ENCODE measurements at places on chromosomes 16 and 17.

DNA sequence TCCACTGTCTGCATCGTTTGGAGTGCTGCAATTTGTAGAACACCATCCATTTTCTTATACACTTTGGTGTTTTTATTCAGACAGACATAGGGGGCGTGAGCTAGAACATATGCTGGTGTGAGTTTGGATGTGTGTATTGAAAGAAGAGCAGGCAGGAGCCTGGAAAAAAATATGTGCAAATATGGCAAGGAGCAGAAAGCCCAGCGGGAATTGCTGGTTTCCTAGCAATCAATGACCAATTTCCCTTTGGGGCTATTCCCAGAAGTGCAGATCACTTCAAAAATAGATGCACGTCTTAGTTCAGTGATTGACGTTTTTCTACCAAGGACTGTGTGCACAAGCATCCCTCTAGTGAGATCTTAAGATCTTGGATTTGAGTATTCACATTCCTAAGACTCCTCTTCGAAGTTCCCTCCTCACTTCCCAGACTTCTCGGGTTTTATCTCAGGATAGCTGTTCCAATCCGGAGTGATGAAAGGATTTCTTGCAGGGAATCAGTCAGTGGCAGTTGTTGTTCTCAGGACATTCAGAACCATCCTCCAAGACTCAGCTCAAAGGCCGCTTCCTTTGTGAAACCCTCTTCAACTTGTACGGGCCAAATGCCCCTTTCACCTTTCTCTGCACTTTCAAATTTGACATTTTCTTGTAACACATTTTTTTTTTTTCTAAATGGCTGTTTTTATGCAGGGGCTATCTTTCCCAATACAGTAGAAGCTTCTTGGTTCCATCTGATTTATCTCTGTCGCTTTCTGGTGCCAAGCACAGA is 268.7 kb upstream of the ASIC2 start:
- no peak for DNase-seq

- DNase-seq: no peak
Observed at GRCh38 chr17:78127239-78127887, 1.2 kb downstream of the TMC6 start.

DNA sequence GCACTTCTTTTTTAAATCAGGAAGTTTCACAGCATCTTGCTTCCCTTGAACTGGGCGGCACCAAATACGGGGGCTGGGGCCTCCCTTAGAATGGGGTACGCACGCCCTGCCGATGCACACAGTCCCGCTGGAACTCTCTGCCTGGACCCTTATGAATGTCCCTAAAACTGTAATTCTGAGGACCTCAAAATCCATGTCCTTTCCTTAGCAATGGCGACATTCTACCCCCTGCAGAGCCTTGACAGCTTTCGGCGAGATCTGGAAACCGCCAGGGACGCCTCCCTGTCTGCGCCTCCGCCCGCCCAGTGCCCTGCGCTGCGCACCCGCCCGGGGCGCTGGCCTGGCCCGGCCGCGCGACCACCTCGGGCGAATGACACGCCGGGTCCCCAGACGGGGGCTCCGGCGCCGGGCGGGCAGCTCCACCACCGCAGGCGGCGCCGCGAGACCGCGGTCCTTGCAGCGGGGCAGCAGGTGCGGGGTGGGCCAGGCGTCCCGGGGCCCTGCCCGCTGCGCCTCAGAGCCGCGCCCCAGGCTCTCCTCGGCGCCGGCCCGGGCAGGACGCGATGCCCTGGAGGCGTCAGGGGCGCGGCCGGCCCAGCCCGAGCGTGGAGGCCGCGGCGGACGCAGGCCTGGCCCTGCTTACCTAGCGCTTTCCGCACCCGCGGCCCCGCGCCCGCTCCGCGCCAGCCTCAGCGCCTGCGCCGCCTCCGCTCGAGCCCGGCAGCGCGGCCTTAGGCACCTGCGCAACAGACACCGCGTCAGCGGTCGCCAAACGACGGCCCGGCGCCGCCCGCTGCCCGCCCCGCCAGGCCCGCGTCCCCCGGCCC is 548 bp downstream of the HAGH start:
- no peak for DNase-seq

- no peak for DNase-seq
Observed at GRCh38 chr17:59853168-59853918, 39.4 kb downstream of the TUBD1 start.

- no peak for DNase-seq
Observed at GRCh38 chr17:13462673-13463124, 139.0 kb downstream of the HS3ST3A1 start.

DNA sequence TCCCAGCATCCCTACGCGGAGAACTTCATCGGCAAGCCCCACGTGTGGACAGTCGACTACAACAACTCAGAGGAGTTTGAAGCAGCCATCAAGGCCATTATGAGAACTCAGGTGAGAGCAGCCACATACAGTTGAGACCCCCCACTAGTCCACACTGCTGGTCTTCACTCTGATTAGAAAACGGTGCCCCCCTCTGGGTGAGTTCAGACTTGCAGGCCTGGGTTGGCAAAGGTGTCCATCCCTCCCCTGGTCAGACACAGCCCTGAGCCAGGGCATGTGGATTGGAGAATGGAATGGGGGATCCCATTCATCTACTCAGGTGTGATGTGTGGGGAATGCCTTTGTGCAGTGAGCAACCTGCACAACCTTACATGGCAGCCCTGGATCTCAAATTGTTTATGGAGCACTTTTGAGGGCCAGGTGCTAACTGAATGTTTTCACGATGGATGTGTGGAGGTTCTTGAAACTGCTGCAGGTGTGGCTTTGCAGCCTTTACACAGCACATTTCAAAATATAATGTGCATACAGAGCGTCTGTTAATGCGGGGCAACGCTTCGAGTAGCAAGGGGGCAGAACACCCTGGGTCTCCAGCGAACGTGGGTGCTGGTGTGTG is 72.6 kb downstream of the MGAT5B start:
- DNase-seq: no peak

DNA sequence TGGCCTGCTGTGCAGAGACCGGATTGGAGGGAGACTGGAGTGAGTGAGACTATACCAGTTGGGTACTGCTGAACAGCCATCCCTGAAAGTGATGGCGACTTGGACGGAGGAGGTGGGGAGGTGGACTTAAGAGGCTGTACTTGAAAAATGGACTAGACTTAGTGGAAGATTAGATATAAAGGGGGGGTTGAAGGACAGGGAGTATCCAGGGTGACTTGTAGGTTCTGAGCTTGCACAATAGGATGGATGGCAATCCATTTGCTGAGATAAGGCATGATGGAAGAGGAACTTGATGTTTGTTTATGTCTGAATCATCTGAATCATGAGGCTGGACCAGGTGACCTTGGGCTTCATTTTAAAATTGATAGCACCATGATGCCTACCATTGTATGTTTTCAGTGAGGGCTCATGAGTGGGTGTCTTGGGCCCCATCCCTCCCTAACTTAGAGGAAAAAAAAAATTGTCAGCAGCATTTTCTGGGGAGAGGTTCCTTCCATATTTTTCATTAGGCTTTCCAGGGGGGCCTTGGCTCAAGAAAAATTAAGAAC is 41.2 kb downstream of the PRKCA start:
- no peak for DNase-seq

DNA sequence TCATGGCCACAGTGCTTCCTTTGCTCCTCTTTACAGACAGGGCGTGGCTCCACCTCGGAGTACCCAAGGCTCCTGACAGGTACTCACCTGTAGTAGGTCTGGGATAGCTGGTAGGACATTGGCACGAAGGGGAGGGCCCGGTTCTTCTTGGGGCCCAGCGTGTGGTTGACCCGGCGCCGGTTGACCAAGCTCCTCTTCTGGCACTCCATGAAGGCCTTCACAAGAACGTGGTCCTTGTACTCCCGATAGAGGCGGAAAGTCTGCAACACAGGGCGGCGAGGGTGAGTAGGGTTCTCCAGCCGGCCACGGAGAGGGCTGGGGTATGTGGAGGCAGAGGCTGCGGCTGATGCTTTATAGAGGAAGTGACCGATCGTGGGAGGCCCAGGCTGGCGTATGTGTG is 69.7 kb downstream of the IL21R start:
- DNase-seq: no peak

DNA sequence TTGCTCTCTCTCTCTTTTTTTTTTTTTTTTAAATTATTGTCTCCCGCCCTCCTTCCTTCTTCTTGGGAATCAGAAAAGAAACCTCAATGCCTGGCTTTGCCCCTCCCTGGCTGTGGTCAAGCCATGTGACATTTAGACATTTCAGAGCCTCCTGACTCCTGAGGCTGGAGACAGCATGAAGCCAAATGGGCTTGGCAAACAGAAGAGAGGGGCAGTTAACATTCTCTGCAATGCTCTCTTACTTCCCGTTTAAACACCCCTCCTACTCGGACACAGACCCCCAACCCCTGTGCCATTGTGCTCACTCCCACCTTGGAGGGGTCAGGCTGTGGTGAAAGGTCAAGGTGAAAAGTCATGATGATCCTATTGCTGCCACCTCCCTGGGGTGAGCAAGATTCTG is 14.7 kb upstream of the MEOX1 start:
- DNase-seq: no peak

- DNase-seq: no peak
Observed at GRCh38 chr16:56415875-56416274, 9.5 kb downstream of the AMFR start.

GRCh38 chr16:88904676-88905365 is 38.4 kb upstream of the PABPN1L start:
- no peak for DNase-seq

DNA sequence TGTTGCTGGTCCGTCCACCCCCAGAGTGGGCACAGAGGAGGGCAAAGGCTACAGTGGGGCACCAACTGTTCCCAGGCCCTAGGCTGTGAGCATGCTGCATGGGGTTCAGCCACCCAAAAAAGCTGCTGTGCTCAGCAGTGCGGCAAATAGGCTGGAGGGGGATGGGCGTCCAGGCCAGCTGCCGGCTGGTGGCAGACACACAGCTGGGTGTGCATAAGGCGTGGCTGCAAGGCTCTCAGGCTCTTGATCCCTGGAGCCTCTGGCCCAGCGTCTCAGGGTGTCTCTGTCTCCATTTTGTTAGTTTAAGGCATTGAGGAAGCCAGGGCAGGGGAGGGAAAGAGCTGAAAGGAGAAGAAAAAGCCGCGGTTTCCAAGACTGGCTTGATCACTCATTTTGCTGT is 8.8 kb downstream of the RPL19 start:
- no peak for DNase-seq

GRCh38 chr16:58318391-58318790 is 23.6 kb upstream of the PRSS54 start:
- DNase-seq: no peak

DNA sequence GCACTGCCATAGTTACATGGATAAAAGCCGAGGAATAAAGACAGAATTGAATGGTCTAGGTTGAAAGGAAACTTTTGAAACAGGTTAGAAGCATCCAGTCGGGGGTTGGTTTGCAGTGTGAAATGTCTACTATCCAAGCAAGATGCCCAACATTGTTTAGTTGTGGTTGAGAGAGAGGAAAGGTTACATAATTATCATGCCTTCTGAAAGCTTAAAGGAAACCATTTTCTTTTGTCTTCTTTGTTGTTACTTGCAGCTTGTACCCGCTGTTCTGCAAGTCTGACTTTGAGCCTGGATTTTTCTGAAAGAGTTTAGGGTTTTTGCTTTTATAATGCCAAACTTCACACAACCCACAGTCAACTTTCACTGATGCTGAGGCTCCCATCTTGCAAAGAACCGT is 167.9 kb downstream of the AXIN2 start:
- DNase-seq: no peak

GRCh38 chr17:79036596-79036995 is 12.6 kb downstream of the C1QTNF1 start:
- DNase-seq: no peak

- DNase-seq: no peak
Observed at GRCh38 chr16:83439412-83439811, 368.4 kb upstream of the HSBP1 start.

Measured in omental fat pad (tissue), 4 donors.